ENCODE measurements at places on chromosomes 5 and 9.

DNA sequence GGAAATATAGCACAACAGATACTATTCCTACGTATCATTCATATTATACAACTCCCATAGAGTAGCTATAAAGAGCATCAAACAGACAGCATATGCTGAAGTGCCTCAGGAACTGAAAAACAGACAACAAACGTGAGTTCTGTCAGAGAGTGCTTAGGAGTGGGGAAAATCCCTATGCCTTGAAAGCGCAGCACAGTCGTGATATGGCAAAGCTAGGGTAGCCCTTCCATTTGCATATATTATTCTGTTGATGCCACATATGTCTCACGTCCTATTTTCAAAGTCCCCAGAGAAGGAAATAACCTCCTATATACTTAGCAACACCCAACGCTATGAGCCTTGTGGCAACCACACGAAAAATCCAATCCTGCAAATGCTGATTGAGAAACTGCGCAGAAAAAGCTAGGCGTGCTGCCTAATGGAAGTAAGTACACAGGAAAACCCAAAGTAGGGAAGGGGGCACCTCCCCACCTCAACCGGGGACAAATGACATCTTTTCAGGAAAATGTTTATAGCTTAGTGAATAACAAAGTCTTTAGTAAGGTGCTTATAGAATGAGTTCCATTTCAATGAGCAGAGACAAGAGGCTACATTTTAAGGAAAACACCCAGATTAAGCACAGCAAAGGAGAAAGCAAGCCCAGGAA is 105.1 kb downstream of the MED10 start:
- no peak for DNase-seq

DNA sequence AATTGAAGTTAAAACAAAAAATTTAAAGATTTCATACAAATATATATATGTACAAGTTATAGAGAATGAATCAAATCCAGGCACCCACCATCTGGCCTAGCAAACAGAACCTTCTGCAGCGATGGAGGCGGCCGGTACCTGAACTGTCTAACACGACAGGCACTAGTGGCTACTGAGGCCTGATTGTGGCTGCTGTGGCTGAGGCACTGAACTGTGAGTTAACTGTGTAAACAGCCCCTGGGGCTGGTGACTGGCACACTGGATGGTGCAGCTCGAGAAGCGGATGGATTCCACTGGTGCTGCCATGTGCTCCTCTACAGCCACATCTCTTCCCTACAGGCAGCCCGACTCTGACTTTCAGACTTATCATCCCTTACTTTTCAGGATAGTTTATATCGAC is 82.4 kb downstream of the RAPGEF1 start:
- DNase-seq, result no peak

DNA sequence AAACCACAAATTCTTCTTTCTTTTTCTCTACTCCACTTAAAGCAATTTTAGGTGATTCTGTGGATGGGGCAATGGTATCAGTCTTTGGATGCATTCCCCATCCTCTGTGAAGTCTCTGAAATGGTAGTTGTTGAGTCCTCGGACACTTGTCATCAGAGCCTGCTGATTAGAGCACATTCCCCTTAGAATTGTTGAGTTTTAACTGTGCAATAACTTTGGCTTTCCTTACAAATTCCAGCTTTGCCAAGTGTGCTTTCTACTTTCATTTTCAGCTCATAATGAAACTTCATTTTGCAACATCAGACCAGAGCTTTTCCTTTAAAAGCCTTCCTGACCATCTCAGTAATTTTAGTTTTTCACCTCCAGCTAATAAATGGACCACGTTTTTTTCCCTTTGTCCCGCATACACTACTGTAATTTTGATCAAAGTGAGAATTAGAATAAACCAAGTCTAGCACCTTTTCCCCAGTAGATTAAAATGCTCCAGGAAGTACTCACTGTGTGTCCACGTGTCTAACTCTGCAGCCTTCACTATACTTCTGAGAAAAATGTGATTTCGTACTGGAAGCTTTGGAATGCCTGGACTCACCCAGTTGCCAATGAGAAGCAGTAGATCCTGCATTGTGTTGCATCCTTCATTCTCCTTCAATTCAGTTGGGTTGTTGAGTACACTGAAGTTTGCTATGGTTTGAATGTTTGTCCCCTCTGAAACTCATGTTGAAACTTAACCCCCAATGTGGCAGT is 135.6 kb downstream of the NTRK2 start:
- no peak for DNase-seq

- DNase-seq, result peak; percentile 99
Measured at GRCh38 chr5:111997711-111998110, 240.7 kb upstream of the NREP start.
